HAP-1 (cell line): ENCODE measurements at places on chromosomes 5 and 9.

DNA sequence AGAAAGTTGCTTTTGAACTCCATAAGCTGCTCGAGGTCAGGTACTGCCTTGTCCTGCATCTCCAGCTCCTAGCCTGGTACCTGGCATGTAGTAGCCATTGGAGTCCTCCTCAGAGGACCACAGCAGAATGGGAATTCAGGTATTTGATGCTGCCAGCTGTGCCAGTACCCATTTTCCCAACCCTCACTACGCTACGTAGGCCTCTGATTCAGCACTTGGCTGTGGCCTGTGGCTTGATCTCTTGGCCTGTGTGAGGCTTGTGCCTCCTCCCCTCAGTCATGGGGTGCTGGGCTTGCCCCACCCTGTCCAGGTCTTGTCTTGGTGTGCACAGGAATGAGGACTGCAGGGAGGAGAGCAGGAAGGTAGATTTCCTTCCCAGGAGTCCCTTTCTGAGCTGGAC lies 11.8 kb downstream of the OTULIN start:
- no peak for DNase-seq

- DNase-seq, result peak; percentile 75
Measured at GRCh38 chr9:129102791-129103594, 7.6 kb downstream of the CRAT start.

- peak; percentile 11 for DNase-seq
Measured at GRCh38 chr5:38404667-38405276, 146.4 kb downstream of the EGFLAM start.

GRCh38 chr5:71861682-71862081 lies 142.6 kb downstream of the CARTPT start:
- no peak for DNase-seq

GRCh38 chr5:124698770-124699169 lies 47.7 kb downstream of the ZNF608 start:
- no peak for DNase-seq

DNA sequence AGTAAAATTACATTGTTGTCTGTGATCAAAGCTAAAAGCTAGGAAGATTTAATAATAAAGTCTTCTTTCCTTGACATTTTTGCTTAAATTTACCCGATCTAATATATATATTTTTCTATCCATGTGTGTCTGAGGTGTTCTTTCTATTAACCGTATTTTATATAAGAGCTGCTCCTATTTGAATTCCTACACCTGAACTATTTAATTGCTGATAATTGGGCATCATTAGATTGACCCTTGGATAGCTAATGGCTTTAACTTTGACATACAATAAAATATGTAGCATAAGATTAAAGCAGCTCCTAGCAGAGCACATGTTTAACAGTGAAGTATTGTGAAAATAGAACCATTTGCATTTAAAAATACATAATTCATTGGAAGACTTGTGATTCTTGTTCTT lies 792.7 kb downstream of the MAT2B start:
- no peak for DNase-seq

DNA sequence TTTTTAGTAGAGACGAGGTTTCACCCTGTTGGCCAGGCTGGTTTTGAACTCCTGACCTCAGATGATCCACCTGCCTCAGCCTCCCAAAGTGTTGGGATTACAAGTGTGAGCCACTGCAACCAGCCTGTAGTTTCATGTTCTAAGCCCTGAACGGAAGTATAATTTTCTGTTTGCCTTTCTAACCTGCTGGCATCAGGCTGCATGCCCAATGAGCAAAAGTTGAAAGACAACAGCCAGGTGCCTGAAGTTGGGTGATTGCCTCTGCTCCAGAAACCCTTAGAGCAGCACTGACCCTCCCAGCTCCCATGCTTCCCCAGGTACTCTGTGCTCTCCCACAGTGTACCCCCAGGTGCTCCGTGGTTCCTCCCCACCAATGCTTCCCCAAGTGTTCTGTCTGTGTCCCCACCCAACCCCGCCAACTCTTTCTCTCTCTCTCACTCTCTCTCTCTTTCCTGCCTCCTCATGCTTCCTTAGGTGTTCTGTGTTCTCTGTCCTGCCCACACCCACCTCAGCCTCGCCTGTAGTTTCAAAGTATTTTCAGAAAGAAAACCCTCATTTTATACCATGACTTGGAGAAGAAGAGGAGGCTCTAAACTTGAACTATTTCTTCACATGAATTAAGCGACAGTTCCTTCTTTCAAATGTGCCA lies 145.3 kb downstream of the SNCAIP start:
- DNase-seq, result no peak

DNA sequence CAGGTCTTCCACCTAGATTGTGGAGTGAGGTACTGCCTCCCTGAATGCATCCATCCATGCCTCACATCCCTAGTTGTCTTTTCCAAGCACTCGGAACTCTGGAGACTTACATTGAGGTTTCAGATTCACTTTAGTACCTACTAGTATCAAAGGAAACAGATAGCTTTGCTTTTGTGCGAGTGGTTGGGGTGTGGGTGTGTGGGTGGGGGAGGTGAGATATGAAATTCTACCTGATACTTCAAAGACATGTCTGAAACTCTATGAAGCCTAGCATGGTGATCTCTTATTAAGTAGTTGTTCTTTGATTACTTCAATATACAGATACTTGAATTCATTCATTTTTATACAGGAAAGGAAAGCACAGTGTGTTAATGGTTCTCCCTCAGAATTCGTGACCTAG lies 64.4 kb downstream of the MCCC2 start:
- DNase-seq, result no peak

- DNase-seq, result no peak
Measured at GRCh38 chr9:118532592-118532991, 828.4 kb downstream of the TLR4 start.

DNA sequence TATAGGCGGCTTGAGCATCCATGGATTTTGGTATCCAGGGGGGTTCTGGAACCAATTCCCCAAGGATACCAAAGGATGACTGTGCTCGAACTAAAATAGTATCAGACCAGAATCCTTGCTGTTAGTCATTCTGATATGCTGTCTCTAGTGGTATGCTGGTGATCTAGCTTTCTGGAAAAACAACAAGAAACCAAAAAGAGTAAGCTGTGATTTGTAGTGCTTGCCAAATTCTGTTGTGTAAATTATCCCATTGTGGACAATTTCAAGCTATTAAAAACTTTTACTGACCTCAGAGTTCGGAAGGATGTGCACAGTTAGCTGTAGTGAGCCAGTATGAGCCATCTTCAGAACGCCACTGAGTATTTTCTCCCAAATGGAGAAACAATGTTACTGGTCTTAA lies 99.0 kb upstream of the FBN2 start:
- no peak for DNase-seq

DNA sequence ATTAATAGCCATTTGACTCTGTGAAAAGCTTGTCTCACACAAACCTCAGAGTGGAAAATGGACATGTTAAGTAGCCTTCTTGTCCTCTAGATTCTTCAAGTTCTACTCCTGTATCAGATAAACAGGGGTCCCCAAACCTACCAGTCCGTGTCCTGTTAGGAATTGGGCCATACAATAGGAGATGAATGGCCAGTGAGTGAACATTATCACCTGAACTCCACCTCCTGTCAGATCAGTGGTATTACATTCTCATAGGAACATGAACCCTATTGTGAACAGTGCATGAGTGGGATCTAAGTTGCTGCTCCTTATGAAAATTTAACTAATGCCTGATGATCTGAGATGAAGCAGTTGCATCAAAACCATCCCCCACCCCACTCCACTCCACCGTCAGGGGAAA lies 136.3 kb downstream of the TMEM232 start:
- peak; percentile 33 for DNase-seq

DNA sequence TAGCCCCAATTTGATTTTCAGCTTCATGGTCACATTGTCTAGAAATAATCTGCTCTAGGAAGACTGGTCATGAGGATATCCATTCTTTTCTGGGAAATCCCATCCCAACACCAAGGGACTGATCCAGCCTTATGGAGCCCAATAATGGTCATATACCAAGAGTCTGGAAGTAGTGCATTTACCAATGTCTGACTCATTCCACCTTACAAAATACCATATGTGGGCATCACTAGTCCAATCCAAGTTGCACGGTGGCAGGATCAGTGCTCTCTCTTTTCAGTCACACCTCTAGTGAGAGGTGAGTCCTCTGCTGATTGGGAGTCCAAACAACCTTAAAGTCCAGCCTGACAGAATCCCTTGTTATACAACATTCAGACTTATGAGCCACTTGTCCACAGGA lies 73.7 kb downstream of the FEM1C start:
- DNase-seq, result no peak

GRCh38 chr9:87698069-87698809 lies 27.7 kb upstream of the CTSL start:
- DNase-seq, result no peak

- DNase-seq, result no peak
Measured at GRCh38 chr9:97430316-97431043, 18.6 kb downstream of the TDRD7 start.

- DNase-seq, result no peak
Measured at GRCh38 chr5:179313849-179314521, 31.3 kb downstream of the ADAMTS2 start.

DNA sequence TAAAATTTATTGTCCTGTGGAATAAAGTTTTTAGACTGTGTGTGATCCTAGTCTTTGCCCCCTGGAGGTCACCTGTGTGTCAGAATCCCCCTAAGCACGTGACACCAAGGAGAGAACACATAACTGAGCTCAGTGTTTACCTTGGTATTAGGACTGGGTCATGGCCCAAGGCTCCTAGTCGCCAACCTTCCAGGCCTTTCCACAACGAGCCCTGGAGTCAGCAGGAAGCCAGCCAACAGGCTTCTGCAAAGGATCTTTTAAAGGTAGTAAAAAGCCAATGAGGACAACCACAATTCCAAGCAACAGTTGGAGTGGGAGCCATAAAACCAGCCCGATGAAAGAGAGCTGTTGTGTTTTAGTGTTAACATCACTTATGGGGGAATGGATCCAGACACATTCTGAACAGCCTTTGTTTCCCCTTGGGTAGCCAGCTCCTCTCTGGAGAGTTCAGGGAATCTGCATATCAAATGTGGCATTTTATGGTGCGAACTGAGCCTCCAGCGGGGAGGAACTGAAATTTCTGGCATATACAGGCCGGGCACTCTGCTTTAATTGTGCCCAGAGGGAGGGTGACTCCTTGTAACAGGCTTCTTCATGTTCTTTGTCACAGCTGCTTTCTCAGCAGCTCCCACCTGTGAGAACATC lies 239.9 kb downstream of the FSTL4 start:
- DNase-seq, result peak; percentile 6

GRCh38 chr5:108940506-108940905 lies 192.8 kb downstream of the FER start:
- no peak for DNase-seq

DNA sequence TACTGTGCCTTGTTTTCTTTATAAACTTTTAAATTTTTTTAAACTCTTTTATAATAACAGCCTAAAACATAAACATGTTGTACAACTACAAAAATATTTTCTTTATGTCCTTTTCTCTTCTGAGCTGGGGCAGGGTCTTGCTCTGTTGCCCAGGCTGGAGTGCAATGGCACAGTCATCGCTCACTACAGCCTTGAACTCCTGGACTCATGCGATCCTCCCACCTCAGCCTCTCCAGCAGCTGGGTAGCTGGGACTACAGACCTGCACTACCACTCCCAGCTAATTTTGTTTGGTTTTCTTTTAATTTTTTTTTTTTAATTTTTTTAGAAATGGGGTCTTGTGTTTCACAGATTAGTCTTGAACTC lies 31.5 kb downstream of the TTC1 start:
- DNase-seq, result no peak

DNA sequence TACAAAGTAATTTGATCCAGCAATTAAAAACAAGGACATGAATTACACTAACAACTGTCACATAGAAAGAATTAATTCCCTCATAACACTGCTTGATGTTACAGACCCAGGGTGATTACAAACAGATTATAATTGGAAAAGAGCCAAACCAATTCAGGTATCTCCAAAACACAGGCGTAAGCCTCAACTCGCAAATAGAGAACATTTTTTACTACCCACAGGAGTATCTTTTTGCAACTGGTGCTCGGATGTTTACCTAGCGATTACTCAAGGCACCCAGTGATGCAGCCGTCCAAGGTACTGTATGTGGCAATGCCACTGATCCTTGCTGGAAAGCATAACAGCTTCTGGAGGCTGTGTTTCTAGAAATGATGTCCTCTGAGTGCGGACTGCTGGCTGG lies 386.1 kb upstream of the KIF2A start:
- DNase-seq, result no peak

DNA sequence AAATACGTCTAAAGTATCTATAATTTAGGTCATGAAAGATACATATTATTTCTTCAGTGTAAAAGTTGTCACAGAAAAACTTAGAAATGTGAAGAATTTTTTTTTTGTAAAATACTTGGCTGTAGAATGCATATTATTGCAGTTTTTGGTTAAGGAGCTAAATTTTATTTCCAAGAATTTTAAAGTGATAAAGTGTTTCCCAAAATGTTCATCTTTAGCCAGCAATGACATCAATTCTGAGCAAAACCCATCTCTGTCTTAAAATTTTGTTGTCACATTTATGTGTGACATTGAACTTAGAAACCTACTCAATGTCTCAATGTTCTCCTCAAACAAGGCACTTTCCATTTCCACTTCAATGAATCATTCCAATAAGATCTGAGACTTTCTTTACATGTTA lies 47.8 kb upstream of the RPS23 start:
- no peak for DNase-seq

DNA sequence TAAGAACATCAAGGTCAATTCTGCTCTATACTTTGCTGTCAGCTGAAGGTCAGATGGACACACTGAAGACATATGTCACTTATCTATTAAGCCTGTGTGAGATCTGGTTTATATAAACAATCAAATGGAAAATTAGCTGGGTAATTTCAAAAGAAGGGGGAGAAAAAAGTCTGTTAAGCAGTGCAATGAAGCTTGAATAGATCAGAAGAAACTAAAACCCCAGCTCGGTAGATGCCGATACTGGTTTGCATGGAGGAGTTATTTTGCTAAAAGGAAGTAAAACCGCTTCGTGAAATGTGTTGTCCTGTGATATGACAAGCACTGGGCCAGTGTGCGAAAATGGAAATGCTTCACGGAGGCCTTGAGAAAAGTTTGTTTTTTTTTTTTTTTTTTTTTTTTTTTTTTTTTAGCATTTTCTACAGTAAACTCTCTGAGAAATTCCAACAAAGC lies 148.8 kb downstream of the MEF2C start:
- DNase-seq, result no peak

GRCh38 chr5:155017610-155018009 lies 4.1 kb downstream of the KIF4B start:
- no peak for DNase-seq

- DNase-seq, result no peak
Measured at GRCh38 chr5:117731446-117731845, 1156.8 kb upstream of the SEMA6A start.

DNA sequence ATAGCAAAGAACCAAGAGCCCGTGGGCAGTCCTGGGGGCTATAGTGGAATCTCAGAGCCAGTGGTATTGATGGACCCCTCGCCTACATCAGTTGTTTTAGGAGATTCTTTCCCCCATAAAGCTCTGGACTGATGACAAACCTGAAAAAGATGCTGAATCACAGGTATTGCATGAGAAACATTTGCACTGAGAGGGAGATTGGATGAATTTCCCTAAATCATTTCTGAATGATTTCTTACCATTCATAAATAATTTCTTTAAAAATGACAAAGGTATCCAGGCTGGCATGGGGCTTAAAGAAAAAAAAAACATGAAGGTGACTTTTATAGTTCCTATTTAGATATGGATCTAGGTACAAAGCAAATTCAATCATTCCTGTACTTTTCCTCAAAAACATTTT lies 54.0 kb upstream of the SLIT3 start:
- no peak for DNase-seq
